ENCODE measurements at places on chromosomes 2 and 18.

GRCh38 chr2:64839844-64840243 is 149.4 kb upstream of the SLC1A4 start:
- DNase-seq: no peak

DNA sequence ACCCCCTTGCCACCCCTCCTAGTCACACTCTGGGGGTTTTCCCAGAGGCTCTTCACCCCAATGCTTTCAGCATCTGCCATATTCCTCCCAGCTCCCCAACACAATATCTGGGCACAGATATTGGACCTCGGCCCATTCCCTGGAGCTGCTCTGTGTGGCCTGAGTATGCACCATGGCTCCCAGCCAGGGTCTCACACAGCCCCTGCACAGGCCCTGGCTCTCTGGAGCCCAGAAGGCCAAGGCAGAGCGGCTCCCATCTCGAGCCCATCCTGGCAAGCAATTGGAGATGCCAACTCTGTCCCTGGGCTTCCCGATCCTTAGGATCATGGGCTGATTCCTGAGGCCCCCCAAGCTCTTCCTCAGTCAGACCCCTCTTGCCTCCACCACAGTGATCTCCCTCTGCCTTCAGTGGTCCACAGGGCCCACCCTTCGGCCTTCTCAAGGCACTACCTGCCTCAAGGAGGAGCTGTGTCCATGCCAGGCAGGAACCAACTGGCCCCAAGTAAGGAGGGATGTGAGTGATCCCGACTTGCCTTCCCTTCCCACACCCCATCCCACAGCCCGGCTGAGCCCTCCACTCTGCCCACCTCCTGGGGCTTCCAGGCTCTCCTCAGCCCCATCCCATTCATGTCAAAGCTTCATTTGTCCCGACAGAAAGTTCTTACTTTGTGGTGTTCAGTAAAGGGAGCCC is 62.7 kb downstream of the ADD2 start:
- peak; percentile 13 for DNase-seq

DNA sequence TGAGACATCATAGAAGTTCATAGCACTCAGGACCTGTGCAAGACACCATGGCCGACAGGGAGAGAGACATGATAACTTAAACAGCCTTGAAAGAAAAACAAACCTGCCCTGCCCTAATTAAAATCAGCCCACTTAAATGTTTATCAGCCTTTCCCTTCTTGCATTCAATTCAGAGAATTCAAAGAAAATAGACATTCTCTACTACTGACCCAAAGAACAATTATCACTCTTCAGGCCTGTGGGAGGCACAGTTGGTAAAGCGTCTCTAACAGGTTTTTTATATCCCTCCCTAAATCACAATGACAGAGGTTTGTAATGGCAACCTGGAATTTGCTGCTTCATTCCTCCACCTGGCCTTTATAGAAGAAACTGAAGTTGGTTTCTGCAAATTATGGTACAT is 1.7 kb downstream of the CDK15 start:
- DNase-seq: no peak

DNA sequence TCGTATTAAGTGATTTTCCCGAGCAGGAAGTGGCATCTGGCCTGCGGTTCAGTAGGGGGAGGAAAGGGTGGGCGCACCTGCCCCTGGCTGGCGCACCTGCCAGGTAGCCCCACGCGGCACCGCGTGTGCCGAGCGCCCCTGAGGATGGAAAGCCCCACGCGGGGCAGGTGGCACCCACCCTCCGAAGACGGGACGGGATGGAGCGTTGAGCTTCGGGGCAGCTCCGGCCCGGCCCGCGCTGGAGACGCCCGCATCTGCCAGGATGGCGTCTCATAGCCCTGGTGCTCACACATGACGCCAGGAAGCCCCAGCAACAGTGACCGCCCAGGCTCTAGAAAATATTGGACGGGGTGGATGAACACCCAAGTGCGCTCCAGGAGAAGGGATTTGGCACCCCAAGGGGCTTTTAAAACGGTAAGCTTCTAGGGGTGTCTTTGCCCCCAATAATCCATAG is 2.5 kb upstream of the NFATC1 start:
- peak; percentile 14 for DNase-seq

DNA sequence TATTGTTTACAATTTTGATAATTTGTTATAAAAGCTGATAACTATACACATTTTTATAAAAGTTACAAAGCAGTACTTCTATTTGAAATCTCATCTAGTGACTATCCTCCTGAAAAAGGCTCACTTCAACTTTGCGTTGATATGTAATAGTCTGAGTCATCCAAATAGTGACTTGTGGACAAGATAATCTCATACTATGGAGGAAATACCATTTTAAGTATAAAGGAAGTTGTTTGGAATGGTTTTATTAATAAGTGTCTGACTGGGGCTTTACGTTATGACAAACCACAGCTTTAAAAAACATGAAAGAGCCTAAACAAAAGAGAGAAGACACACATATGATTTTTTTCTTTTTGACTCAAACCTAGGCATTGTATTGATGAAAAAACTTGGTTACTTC is 272.3 kb upstream of the COL3A1 start:
- DNase-seq: no peak

GRCh38 chr2:236164925-236165841 is 3.0 kb downstream of the GBX2 start:
- DNase-seq: no peak

DNA sequence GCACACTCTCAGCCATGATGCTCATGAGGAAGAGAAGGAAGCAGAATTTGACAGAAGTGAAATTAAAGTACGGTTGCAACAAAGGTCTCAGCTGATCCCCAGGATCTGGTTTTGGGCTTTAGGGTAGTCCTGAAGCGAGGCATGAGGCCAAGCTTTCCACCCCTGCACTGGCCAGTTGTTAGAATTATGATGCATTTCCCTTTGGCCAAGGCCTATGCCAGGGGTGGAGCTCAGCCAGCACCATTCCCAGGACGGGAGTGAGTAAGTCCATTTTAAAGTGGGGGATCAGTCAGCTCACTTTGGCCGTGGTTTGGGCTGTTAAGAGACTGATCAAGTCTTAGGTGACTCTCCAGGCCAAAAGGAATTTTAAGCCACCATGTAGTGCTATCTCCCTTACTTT is 314.5 kb upstream of the MMADHC start:
- no peak for DNase-seq

DNA sequence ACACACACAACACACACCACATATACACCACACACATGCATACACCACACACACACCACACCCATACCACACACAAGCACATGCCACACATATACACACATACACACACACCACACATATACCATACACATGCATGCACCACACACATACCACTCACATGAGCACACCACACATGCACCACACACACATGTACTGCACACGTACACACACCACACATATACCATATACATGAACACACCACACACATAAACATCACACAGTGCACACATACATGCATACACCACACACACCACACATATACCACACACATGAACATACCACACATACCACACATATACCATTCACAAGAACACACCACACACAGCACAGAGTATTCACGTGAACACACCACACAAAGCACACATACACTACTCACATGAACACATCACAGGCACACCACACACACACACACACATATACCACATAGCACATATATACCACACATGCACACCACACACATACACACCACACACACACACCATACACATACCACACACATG is 219.9 kb upstream of the RAB6C start:
- DNase-seq: no peak

- no peak for DNase-seq
Measured at GRCh38 chr2:190663839-190664238, 15.0 kb downstream of the NAB1 start.

GRCh38 chr18:25365242-25365641 is 13.3 kb upstream of the ZNF521 start:
- DNase-seq: no peak

DNA sequence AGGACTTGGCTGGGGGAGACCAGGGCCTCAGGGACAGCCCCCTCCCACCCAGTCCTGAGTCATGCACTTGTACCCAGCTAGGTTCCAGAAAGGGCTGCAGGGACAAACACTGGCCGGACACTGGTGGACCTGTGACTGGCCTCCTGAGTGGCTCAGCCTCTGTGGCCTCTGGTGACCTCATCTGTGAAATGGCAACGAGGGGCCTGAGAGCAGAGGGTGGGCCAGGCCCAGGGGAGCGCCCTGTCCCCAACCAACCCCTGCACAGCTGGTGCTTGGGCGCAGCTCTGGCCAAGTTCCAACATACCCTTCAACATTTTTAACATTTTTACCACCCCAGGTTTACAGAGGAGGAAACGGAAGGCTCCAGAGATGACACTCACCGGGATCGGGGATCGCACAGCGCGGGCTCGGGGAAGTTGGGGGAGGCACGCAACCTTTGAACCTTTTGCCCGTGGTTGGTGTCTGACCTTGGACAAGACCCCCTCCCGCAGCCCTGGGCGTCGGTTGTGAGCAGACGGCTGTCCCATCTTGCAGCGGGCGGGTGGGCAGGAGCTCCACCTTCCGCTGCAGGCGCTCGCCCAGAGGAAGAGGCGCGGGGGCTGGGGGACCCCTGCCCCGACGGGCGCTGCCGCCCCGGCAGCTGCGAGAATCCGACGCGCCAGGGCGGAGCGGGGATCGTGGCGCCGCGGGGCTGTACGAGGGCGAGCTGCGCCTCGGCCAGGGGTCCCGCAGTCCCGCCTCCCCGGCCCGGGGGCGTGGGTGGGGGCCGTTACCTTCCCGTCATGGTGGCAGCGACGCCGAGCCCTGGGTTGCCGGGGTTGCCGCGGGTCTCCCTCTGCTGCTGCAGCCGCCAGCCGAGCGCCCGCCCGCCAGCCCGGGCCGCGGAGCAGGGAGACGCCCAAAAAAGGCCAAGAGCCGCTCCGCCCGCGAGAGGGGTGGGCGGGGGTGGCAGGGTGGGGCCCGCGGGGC is 805 bp downstream of the LIMS2 start:
- peak; percentile 29 for DNase-seq

- DNase-seq: no peak
Measured at GRCh38 chr2:30781451-30781850, 25.8 kb downstream of the CAPN13 start.

- DNase-seq: no peak
Measured at GRCh38 chr2:12201369-12201768, 454.9 kb downstream of the LPIN1 start.

GRCh38 chr2:3340144-3340543 is 37.5 kb downstream of the EIPR1 start:
- no peak for DNase-seq

- DNase-seq: no peak
Measured at GRCh38 chr18:32308493-32309120, 118.8 kb downstream of the MEP1B start.

GRCh38 chr2:36411962-36412444 is 56.4 kb downstream of the CRIM1 start:
- DNase-seq: no peak

- DNase-seq: no peak
Measured at GRCh38 chr2:196510246-196510645, 129.3 kb upstream of the CCDC150 start.

DNA sequence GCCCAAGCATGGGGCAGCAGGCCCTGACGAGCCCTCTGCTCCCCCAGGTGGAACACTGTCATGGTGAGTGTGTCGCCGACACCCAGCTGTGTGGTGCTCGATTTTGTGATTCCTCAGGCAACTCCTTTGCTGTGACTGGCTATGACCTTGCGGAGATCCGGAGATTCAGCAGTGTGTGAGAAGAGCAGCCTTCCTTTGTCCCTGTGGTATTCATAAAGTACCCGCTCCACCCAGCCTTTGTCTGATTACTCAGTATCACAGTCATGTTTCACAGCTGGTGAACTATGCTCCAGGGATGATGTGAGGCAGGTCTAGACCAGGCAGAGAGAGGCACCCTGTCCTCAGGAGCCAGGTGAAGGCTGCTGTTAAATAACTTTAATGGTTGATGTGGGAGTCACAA is 4.0 kb downstream of the WDR54 start:
- no peak for DNase-seq

DNA sequence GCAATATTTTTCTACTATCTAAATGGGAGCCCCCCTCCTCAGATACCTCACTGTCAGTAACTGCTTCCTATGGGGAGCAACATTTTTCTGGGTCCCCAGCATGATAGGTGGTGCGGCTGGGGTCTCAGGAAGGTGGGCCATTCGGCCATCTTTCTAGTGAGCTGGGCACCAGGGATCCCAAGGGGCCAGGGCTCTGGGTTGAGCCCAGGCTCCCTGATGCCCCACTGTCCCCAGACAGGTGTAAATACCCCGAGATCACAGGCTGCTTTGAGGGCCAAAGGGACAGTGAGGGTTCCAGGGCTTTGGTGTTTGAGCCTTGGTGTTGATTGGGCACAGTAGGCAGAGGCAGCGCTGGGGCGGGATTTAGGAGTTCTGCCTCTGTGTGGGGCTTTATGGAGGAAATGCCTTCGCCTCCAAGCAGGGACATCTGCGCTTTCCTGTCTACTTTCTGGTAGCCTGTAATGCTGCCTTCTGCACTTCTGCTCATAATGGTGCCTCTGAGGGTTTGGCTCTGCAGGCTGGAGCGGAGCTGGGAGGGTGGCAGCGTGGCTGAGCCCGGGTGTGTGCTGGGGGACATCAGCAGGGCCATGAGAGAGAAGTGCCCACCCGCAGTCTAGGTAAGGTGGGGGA is 5.3 kb downstream of the ITM2C start:
- DNase-seq: no peak

DNA sequence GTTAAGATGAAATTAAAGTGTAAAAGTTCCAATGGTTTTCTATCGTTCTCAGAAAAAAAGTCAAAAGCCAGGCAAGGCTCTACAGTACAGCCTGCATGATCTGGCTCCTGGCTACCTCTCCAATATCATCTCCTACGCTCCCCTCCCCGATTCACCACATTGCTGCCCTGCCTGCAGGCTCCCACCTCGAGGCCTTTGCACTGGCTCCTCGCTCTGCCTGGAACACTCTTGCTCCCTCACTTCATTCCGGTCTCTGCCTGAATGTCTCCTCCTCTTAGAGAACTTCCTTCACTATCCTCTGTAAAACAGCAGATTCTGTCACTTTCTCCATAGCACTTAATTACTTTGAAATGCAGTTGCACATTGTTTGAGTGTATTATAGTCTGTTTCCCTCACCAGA is 72.5 kb downstream of the KLF7 start:
- peak; percentile 16 for DNase-seq

- peak; percentile 89 for DNase-seq
Measured at GRCh38 chr2:233480490-233481202, 85.9 kb downstream of the USP40 start.

GRCh38 chr2:102310964-102311640 is at the start of gene IL1RL1:
Gene IL1RL1 (plus strand): TSS chr2:102311563. CDS start chr2:102338265, 26,702 bp downstream.
- no peak for DNase-seq

GRCh38 chr18:36809590-36810381 is 19.0 kb downstream of the TPGS2 start:
- DNase-seq: no peak

DNA sequence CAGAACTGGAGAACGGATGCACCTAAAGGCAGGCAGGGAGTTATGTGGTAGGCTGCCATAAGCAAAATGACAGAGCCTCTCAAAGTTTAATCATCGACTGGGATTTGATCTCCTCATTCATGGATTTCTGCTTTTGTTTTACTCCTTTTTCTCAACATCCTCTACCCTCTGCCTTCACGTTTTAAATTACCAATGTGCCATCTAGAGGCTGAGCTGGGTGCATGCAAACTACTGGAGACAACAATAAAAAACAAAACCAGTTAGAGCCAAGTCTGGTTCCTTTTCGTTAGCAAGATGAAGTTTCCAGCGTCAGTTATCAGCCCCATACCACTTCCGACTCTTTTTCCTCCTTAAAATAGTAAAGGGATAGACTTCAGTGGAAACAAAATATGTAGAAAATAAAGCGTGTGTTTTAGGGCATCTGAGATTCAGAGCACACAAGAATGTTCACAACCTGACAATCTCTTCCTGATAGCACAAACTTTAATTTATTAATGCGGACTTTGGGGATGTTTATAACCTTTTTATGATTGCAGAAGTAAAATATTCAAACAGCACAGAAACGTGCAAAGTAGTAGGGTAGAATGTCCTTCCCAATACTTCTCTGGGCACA is 117.0 kb downstream of the LAMA1 start:
- no peak for DNase-seq
